Activated T-helper 1 cell treated with anti-CD3 and anti-CD28 coated beads, Interleukin-2, amount 50 U/mL, for 16 hours (primary cell): ENCODE measurements at places on chromosomes 3 and 15.
A peak's percentile ranks its signal among the peaks of the same experiment; 100 is the strongest.

GRCh38 chr15:22942877-22943276 lies 37.3 kb downstream of the CYFIP1 start:
- no peak for DNase-seq

DNA sequence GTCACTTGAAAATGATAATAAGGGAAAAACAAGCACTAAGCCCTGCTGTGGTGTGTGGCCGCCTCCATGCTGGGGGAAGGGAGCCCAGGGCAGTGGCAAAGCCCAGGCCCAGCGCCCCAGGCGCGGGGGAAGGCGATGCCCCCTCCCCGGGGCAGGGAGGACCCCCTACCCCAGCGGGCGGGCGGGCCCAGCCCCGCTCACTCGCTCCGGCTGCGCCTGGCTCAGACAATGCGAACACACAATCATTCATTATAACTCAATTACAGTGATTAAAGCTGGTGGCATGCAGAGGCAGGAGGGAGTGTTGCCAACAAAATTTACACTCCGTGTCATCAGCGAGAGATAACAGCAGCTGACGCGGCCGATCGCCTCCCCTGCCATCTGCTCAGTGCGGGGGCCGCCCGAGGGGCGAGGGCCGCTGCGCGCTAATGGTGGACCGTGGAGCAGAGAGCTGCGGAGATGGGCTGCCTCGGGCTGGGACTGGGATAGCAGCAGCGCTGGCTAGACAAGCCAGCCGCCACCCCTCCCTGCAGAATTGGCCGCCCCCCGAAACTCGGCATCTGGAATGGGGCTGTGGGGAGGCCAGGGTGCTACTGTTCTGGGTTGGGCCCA lies 64.1 kb downstream of the TLE3 start:
- no peak for DNase-seq

DNA sequence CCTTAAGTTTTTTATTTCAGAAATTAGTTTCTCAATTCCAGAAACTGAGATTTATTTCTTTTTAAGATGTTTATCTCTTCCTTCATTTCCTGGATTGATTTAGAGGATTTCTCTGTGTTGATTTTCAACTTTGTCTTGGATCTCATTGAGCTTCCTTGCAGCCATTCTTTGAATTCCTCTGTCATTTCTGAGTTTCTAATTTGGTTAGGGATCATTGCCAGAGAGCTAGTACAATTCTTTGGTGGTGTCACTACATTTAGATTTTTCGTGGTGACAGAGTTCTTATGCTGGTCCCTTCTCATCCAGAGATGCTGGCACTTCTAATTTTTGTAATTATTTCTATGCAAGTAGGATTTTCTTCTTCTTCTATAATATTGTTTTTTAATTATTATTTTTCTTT lies 691.1 kb upstream of the NAALADL2 start:
- no peak for DNase-seq

DNA sequence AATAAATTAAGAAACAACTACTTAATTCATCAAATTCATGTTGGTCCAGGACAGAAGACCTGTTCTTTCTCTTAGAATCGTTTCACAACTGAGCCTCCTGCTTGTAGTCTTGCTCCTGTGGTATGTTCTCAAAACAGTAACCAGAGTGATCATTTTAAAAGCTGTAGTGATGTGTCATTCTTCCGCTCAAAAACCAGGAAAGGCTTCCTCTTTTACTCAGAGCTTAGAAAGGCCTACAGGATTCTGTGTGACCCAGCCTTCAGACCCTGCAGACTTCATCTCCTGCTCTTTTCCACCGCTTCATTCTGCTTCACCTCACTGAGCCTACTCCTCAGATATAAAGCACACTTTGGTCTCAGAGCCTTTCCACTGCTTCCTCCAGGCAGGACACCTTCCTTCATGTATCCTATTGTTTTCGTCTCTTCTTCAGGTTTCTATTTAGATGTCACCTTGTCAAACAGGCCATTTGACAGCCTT lies 22.7 kb downstream of the ST6GAL1 start:
- no peak for DNase-seq

DNA sequence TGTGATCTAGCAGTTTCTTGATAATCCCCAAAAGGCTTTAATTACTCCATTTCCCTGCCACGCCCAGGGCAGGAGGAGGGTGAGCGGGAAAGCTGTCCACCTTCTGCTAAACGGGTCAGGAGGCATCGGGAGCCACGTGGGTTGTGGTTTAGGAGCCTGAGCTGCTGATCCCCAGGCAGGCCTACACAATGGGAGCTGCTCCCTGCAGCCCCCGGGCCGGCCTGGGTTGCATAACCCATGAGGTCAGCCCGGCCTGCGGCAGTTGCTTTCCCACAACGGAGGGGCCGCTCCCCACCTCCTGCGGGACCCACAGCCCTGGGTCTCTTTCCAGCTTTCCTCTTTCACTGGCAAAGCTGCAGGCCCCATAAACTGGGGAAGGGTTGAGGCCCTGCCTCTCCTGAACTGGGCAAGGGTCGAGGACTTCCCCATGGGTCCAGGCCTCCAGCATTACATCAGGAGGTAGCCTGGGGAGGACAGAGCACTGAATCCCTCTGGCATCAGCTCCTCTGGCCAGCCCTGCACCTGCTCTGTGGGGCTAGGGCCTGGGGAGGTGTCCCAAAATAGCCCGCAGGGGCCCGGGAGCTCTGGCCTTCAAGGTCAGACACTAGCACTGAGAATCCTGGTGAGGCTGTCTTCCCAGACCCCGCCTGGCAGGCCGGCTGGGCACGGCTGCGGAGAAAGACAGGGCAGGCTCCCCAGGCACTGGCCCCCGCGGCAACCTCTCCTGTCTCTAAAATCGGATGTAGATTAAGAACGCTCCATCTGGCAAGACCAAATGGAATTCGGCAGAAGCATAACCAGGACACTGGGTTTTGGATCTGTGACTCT lies 47.3 kb downstream of the ZDHHC19 start:
- no peak for DNase-seq

- DNase-seq = no peak
These were observed 33.1 kb downstream of the NIPA2 start for GRCh38 chr15:22871481-22872086.

- DNase-seq = no peak
These were observed 34.7 kb upstream of the CCDC174 start for GRCh38 chr3:14616606-14617507.

GRCh38 chr15:85133709-85134108 lies 152.1 kb downstream of the PDE8A start:
- no peak for DNase-seq

- DNase-seq = peak; percentile 48
These were observed 14.3 kb downstream of the SMC4 start for GRCh38 chr3:160413613-160414248.

GRCh38 chr3:40387001-40387894 lies at the start of gene ENTPD3:
Gene ENTPD3 (plus strand): TSS chr3:40387184. CDS start chr3:40388058, 874 bp downstream.
- DNase-seq = no peak

DNA sequence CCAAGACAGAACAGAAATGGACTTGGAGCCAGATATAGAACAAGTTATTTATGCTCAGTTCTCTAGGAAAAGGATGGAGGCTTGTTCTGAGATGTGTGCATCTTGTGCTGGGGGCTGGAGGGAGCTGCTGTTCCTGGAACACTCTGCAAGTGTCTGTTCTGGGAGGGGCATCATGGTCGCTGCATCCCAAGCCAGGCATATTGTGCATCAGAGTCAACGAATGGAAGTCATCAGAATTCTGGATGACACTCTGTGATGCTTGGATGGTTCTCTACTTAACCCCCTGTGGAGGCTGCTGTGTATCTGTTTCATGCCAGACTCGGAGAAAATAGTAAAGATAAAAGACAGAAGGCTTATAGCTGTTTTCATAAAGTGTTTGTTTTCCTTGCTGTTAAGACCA lies 34.7 kb downstream of the RPL22L1 start:
- DNase-seq = no peak

DNA sequence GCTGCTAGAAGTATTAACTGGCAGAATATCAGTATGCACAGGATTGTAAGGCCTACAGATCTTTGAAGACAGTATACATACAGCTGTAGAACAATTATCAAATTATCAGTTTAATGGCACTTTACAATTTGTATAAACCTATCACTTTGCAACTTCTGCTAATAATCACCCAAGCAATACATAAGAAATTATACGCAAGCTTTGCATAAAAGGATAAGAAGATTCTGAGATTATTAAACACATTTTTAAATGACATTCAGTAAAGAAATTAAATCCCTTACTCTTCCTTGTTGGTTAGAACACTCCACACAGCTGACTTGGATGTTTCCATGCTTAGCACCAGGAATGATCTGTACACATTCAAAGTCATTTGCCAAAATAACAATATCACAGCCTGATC lies 46.8 kb downstream of the DMXL2 start:
- DNase-seq = no peak

DNA sequence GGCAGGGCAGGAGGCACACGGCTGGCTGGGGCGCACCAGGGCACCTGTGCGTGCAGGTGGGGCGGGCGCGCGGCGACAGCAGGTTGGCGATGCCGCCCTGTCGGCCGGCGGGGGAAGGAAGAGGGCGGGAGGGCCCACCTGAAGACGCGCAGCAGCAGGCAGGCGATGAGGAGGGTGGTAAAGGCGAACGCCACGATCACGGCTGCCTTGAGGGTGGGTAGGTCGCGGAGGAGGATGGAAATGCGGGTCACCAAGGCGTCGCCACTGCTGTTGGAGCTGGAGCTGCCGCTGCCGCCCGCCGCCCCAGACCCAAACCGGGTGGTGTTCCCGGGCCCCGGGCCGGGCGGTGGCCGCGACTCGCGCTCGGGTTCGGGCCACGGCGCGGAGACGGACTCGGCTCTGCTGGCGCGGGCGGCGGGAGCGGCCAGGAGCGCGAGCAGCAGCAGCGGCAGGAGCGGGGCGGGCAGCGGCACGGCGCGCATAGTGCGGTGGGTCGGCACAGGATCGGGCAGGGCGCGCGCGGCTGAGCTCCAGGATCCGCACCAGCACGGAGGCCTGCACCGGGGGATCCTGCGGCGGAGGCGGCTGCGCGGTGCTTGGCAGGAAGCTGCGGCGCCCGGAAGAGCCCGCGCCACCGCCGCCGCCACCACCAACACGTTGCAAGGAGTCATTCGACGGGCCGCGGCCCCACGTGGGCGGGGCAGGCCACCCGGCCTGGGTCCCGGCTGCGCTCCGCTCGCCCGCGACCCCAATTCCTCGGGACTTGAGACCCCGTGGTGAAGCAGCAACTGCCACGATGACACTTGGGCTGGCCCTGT lies at the start of gene FAM174B:
Gene FAM174B, minus strand, starts transcription at position 598 of the 818 bp plus-strand sequence.
- no peak for DNase-seq

DNA sequence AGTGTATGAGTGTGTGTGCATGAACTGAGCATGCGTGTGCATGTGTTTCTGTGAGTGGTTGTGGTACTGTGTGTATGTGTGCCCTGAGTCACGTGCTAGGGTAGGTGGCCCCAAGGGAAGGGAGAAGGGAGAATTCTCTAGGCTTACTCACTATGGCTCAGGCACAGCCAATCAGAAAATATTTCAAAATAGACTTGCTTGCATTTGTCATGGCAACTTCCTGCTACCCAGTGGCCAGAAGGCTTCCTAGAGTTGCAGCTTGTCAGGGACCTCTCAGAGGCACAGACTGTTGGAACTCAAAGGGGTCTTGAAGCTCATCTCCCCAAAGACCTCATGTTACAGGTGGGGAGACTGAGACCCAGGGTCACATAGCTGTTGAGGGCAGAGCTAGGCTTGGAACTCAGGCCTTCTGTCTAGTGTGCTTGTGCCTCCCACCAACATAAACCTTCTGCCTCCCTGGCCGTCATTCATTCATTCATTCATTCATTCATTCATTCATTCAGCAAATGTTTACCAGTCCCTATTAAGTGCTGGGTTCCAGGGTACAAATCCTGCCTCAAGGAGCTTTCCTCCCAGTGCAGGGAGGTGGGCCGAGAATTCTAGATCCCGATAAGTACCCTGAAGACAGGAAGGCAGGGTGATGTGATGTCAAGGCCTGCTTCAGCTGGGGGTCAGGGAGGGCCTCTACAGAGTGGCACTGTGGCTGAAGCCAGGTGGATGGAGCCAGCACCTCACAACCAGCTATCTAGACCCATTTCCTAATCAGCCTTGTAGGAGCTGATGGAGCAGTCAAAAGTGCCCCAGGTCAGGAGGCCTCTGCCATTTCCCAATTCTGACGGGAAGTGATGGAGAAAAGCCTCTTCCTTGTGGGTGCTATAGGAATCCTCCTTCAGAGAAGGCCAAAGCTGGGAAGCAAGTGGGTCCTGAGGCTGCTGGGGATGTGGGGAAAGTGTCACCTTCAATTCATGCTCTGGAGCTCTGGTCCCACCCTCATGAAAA lies 10.9 kb upstream of the RFT1 start:
- DNase-seq = no peak

GRCh38 chr3:123833398-123833785 lies 50.7 kb downstream of the MYLK start:
- no peak for DNase-seq

DNA sequence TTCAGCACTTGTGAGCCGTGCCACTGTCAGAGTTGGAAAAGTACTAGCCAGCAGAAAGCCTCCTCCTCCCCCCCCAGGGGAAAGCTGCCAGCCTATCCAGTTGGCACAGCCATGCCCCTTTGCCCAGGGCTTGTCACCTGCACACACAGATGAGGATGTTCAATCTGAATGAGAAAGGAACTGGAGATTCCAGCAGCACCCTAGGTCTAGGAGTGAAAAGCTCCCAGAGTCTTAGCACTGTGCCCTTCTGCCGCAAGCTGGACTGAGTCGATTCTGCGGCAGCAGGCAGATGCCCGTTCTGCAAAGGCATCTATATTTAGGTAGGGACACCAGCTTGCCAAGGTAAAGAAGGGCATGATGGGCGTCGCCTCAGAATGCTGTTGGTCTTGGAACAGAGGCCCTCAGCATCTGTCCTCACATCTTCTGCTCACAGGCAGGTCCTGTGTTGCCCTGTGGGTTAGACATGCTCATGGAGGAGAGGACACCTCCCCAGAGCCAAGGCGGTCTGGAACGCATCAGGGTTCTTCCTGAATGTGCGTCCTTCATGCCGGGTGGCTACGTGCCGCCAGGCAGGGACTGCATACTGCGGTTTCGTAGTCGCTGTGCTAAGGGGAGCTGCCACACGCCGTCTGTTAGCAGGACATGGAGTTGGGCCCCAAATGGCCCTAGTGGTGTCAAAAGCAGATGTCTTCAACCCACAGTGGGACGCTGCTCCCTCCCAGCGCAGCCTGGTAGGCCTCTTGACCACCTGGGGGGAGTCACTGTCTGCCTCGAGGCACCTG lies 109.5 kb downstream of the VGLL4 start:
- DNase-seq = no peak

DNA sequence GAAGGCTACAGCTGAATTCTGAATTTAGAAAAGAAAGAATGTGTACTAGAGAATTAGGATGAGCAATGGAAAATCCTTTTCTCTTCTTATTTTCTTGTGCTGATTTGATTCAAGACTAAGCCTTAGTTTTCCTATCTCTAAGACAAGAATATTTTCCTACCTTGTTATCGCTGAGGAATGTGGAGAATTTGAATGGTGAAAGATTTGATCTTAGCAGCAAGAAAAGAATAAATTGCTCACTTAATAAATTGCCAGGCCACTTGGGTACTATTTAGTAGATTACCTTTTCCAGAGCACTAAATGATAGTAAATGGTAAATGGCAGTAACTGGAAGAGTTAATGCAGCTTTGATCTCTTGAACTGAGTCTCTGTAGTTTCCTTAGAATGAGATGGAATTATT lies 145.7 kb upstream of the MEIS2 start:
- no peak for DNase-seq
